ENCODE measurements at places on chromosomes 16 and 17. TPM values are rescaled to one million over a fixed set of nuclear protein-coding genes. Genes with fewer than 3 reads are reported as not detected.

PHAF1 gene
- total RNA-seq = 9.6 TPM

XYLT2 gene
- total RNA-seq = 16.6 TPM

DNA sequence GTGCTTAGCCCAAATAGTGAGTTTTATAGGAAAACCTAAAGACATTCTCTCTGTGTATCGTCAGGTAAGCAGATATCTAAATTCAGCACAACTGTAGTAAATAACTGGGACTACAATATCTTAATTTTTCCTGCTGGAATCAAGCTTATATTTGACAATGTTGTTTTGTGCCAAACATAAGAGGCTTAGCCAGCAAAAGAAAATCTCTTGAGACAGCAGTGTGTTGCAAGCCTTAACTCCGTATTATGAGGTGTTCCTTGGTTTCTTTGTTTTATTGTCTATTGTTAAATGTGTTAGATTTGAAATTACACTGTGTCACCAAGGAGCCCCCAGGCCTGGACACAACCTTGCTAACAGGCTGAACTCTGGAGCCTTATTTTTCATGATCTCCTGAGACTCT is 1570.6 kb upstream of the GOT2 start:
- DNase-seq = no peak

CEP295NL gene
- total RNA-seq = 0.64 TPM

DNA sequence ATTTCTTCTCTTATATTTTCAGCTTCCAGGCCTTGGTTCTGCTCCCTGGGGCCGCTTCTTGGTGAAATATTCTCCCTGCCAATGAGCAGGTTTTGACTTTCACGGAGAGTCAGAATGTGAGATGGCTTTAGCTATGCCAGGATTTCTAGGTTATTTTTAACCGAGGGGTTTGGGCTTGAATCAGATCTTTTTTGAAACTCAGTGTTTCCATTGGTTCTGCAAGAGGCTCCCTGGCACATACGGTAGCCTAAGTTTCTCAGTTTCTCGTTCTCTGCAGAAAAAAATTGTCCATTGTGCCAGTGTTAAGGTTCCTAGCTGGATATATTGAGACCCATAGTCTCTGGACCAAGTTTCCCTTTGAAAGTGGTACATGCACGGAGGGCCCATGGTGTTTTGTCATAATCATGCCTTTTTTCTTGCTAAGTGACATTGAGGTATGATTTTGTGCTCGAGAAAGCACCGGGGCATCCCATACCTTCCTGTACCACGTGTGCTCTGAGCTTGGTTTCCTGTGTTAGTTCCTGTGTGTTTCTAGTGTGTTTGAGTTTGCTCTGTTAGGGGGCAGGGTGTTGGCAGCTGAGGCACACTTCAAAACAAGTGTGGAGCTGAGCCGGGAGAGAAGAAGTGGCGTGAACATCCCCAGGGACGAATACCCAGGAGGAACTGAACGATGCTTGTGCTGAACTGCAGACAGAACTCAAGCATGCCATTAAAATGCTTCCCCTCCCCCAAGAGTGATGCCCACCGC is 127.2 kb downstream of the HS3ST3B1 start:
- DNase-seq = no peak

FOXN1 gene
- not detected for total RNA-seq
